Activated CD4-positive, alpha-beta T cell treated with anti-CD3 and anti-CD28 coated beads, Interleukin-2, amount 50 U/mL, for 16 hours (primary cell): ENCODE measurements at places on chromosomes 6 and 20.

DNA sequence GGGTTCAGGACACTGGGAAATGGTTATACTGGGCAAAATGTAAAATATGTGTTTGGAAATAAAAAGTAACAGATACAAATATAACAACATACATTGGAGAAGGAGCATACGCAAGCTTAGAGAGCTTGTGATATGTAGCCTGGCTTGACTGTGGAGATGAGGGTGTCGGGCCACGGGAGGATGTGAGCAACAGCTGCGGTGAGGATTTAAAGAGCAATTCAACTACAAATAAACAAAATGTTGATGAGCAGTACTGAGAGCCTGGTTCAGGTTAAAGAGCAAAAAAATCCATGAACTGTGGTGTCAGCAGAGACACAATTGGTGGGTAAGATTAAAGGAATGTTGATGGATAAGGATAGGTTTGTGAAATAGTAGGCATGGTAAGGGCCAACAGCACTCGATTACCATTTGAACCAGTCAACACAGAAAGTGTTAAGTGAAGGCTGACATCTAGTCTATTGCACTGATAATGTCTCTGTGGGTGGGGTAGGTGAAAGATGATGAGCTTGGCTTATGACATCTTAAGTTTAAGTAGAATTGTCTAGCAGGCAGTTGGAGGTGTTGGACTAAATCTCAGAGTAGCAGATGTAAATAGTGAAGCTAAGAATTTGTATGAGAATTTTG lies 723.2 kb downstream of the EPM2A start:
- DNase-seq: no peak

DNA sequence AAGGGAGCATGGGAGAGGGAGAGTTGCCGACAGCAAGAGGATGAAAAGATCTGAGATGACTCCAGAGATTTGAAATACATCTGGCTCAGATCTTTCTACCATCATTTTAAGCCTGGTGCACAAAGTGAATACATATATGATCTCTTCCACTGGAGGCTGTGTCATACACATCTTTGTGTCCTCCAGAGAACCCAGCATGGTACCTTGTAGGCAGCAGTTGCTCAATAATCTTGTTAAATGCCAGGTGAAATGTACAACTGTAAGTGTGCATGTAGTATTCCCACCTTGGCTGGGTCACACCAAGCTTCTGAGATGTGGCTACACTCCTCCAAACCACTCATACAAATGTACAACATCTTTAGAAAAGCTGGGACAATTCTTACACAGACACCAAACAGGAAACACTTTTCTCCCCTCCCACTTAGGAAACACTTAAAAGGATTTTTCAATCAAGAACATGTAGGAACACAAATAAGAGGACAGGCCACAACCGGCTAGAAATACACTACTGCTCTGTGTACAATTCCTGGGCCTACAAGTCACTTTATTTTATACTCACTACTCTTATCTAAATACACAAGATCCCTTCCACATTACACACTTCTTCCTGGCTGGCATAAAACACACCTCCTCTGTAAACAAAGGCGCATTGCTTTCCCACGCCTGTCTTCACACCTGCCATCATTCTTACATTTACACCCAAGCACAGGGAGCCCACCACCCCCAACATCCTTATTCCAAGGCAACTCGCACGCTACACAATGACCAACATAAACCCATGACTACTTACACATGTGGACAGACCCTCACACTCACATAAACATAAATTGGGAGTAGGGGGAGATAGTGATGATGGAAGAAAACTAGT lies 3.8 kb upstream of the IER3 start:
- DNase-seq: no peak

- DNase-seq: no peak
Observed at GRCh38 chr6:56259234-56260077, 12.1 kb upstream of the COL21A1 start.

GRCh38 chr6:169884158-169884557 lies 132.7 kb downstream of the ERMARD start:
- DNase-seq: no peak

DNA sequence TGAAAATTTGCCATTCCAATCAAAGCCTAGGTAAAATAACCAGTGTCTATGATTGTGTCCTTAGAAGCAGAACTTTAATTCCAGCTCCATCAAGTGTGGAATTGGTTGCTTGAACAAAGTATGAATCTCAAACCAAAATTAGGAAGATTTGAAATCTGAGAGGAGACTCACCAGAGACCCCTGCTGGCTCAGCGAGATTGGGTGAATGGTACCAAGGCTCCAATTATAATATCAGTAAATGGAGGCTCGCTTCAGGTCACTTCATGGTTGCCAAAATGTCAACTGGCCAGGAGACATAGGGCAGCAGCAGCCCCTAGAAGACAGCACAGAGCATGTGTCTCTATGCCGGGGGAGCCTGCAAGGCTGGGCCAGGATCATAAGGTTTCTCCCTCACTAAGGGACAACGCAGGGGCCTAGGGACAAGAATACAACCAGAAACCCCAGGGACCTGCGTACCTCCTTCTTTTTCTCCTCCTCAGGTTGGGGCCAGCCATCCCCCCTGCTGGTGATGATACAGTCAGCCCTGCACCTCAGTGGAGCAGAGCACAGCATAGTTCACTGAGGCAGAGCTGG lies 14.0 kb downstream of the RBL1 start:
- DNase-seq: peak; percentile 14

- DNase-seq: peak; percentile 9
Observed at GRCh38 chr6:125099211-125100073, 54.1 kb upstream of the TPD52L1 start.

GRCh38 chr20:31517373-31517772 lies 3.1 kb downstream of the HM13 start:
- DNase-seq: no peak

DNA sequence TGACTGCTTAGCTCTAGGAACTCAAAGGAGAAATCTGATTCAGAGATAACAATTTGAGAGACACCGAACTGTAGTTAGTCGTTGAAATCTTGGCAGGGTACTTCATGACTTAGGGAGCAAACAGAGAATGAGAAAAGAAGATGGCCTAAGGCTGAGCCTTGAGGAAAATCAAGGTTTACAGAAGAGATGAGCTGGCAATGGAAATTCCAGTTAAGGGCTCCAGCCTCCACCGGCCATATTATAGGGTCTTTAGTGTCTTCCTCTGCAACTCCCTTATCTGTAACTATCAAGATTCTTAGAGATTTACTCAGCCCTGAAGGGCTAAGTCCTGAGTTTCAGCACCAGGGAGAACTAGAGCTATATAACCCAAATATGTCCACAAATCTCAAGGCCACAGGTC lies 26.6 kb downstream of the KCNK17 start:
- DNase-seq: no peak

GRCh38 chr6:125117818-125118217 lies 35.8 kb upstream of the TPD52L1 start:
- no peak for DNase-seq

DNA sequence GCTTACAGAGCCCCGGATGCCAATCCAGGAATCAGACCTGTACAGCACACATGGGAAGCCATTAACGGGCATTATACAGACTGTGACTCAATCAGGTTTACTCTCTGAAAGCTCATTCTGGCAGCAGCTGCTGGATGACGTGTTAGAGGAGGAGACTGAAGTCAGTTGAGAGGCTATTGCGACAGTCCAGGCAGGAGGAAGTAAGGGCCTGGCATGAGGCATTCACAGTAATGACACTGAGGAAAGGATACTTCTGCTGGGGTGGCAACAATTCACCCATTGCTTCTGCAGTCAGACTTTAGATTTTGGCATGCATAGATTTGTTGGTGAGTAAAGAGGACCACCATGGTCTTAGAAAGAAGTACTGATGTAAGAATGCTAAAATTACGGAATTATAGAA lies 151.0 kb upstream of the HEY2 start:
- DNase-seq: no peak

- DNase-seq: no peak
Observed at GRCh38 chr6:129662406-129662766, 47.6 kb downstream of the ARHGAP18 start.

DNA sequence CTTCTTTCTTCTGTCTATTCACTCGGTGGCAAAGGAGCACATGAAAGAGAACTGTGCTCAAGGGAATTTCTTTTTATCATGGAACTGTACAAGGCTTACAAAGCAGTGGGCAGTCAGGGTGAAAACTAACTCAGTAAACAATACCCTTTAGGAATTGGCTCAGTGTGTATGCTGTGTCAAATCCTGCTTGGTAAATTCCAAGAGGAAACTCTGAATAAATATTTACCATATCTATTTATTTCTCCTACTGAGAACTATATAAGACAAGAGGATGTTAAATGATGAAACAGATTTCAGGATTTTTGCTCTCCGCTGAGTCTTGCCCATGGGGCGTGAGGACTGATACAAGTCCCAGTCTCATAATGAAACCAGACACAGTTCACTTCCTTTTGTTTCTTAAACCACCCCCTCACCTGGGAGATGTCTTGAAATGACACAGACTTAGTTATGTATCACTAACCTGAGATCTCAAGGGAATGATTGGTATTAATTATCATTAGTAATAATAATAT lies 188.8 kb downstream of the BACH2 start:
- DNase-seq: peak; percentile 83

DNA sequence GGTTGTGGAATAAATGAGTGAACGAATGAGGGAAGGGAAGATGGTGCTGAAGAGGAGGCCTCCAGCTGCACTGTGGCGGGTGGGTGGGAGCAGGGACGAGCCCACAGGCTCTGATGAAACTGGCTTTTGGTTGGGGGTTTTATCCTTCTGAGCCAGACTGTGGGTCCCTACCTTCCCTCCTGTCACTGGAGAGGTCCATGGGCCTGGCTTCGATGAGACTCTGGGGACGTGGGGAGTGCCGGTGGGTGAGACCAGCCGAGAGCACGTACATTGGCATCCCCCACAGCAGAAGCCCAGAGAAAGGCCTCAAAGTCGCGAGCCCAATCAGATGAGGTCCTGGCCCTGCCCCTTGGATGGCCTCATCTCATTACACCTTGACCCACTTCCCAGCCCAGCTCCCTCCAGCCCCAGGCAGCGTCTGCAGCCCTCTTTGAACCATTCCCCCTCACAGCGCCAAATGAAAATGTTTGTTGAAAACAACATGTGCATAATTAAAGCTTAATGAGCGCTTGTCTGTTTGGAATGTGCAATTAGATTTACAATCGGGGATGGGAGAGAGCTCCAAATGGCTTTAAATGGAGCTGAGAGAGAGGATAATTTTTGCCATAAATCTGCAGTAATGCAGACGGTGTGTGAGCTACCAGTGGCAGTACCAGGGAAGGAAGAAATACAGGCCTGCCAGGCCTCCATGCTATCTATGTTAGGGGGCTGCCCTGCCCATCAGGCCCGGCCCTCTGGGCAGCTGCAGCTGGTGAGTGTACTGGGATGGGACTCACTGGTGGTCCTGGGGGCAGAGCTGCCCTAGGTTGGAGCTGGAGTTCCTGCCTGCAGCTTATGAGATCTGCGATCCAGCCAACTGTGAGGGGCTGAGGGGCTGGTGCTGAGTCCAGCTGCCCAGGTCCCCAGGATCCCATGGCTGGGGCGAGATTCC lies 47.2 kb downstream of the TOX2 start:
- no peak for DNase-seq

GRCh38 chr6:156111913-156112312 lies 656.3 kb upstream of the NOX3 start:
- DNase-seq: no peak
